CD4-positive, CD25-positive, alpha-beta regulatory T cell (primary cell): ENCODE measurements at places on chromosomes 1 and 21.

DNA sequence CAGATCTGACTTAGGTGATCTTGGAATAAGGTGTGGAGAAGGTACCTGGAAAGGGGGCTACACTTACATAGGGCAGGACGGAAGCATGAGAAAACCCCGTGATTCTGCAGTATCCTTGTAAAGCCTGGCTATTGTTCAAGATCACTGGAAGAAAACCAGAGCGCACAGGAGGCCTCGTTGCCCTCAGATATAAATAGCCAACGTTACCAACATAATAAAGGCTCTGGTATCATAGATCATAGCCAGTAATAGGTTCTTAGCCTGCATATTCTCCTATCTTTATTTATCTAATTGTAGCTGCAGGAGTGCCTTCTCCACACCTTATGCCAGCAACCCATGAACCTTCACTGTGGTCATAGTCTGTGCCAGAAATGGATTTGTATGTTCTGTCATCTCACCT is 35.9 kb upstream of the MPZL1 start:
- no peak for DNase-seq

GRCh38 chr1:56798053-56798471 is 21.1 kb downstream of the FYB2 start:
- DNase-seq = no peak

DNA sequence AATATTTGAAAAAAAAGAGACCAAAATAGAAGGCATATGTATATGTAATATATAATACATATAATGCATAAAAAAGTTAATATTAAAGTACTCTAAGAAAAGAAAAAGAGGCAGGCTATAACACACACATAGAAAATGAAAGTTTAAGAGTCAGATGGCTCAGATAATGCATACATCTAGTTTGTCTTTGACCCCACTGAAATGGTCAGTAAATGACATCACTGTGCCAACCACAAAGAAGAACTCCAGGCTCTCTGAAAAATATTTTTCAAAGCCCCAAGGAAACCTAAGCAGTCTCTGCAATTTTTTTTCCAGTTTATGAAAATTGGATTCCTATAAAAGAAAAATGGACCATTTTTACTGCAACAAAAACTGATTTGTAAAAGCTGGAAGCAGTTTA is 55.4 kb upstream of the SCYL3 start:
- DNase-seq = no peak

DNA sequence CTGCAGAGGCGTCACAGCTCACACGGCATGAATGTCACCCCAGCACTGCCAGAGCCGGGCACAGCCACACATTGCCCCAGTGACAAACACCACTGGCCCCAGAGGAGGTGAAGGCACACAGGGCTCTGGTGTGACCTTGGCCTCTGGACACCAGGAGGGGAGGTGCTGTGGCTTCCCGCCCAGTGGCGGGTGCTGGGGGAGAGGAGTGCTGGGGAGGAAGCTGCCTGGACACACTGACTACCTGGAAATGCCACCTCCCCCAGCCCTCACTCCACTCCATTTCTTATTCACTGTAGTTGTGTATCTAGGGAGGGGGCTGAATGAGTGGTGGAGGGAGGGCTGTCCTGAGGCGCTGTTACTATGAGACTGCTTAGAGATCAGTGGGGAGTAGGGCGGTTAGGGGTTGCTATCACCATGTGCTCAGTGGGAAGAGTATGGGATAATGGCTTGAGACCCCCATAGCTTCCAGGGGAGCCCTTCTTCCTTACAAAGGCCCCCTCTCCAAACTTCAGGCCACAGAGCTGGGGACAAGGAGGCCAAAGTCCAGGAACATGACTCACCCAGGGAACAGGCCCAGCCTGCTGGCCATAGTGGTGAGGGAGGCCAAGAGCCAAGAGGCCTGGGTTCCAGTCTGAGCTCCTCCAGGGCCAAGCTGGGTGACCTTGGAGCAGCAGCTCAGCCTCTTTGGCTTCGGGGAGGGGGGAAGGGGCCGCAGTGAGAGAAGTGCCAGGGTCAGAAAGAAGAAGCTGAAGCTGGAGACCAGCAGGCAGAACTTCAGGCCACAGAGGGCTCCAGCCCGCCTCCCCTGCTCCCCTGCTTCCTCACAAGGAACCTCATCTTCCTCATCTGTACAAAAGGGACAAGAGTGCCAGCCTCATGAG is 40.1 kb downstream of the AHDC1 start:
- no peak for DNase-seq

GRCh38 chr1:241217516-241217915 is 139.5 kb downstream of the RGS7 start:
- no peak for DNase-seq

- DNase-seq = peak; percentile 58
Measured at GRCh38 chr1:86389307-86389706, 6.8 kb downstream of the ODF2L start.

DNA sequence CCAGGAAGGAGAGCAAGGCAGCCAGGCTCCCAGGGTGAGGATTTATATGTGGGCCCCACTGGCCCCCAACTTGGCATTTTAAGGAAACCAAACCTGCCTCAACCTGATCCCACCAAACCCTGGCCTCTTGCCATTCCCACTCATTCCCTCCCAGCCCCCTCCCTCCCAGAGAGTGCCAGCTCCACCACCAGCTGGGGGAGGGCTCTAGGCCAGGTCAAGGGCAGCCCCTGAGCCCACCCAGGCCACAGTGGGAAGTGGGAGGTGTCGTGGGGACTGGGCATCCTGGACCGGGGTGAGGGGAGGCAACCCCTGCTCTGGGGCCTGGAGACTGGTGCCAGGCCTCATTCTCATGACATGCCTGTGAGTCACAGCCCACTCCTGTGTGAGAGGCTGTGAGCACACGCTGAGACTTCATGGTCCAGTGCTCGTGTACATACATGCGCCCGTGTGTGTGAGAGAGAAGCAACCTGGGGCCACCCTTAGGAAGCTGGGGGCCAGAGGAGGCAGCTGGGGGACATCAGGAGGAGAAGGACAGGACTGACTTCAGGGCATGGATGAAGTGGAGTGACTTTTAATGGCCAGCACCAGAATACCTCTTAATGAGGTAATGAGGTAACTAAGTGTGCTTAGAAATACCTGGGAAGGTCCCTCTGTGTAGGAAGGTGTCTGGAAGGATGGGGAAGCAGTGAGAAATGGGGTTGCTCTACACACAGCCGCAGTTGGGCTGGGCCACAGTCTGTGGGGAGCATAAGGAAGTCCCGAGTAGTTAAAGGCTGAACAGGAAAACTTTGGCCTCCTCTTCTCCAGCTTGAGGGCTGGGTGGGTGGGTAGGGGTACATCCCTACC is at the start of gene S100A2:
S100A2 (minus strand) TSS at position 316 of the 846 bp plus-strand sequence. CDS start 1,967 bp downstream, outside the sequence.
- peak; percentile 58 for DNase-seq

DNA sequence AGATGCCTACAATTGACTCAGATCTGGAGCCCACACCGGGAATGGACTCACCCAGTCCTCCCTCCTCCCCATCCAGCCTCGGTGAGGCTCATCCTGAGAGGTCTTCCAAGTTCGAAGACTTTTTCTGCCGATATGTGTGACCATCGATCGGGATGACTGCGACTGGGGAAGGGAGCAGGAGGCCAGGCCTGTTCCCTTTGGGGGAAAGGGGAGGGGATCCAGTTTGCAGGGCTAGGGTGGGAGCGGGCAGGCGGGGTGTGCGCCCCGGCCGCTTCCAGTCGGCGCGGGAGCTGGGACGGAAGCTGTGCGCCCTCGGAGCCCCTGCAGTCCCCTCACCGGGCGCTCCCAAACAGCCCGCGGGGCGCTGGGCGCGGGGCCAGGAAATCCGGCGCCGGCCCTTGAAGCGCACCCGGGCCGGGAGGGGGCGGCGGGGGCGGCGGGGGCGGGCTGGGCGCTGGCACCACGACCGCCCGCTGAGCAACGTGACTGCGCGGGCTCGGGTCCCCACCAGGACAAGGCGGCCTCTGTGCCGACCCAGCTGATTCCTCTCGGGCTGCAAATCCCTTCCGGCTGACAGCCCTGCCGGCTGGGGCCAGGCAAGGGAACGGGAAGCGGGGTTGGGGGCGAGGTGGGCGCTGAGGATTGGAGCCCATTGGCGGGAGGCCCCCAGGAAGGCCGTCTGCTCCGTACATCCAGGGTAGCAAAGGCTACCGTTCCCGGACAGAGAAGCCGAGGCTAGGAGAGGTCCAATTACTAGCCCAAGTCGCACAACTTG is 103.9 kb downstream of the EBNA1BP2 start:
- DNase-seq = no peak

DNA sequence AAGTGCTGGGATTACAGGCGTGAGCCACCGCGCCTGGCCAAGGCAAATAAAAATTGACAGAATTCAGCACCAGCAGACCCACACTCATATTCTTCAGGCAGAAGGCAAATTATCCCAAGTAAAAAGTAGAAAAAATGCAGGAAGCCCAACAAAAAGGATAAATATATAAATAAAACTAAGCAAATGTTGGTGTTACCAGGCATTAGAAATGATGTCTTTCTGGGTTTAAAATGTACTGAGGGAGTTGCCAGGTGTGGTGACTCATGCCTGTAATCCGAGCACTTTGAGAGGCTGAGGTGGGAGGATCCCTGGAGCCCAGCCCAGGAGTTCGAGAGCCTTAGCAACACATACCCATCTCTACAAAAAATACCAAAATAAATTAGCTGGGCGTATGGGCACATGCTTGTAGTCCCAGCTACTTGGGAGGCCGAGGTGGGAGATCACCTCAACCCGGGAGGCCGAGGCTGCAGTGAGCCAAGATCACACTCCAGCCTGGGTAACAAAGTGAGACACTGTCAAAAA is 6.3 kb downstream of the INTS11 start:
- no peak for DNase-seq

GRCh38 chr21:28749536-28749935 is 243.1 kb downstream of the LTN1 start:
- no peak for DNase-seq

GRCh38 chr21:35458405-35458804 is 409.3 kb upstream of the RUNX1 start:
- no peak for DNase-seq

GRCh38 chr1:30160999-30161689 is 562.2 kb downstream of the MATN1 start:
- no peak for DNase-seq

DNA sequence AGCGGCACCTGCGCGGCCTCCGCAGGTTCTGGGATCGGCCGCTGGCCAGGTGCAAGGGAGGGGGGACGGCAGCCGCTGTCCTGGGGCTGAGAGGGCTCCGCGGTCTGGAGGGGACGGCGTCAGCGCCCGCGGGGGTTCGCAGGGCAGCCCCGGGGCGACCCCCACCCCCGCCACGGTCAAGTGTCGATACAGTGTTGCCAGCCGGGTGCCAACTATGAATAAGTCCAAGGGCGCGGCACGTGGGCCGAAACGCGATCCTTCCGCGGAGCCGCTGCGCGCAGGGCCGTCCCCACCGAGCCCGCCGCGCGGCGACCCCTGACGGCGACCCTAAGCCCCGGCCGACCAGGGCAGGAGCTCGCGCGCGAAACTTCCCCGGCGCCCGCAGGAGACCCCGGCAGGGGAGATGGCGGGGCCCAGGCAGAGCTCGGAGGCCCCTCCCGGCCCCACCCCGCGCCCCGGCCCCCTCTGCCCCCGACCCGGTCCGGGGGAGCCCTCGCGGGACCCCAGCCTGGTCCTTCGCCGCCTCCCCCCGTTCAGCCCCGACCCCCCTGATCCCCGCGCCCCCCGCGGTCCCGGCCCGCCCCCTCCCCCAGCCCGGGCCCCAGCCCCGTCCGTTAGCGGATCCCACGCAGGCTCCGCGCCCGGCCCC is 586 bp upstream of the AGPAT3 start:
- peak; percentile 9 for DNase-seq

DNA sequence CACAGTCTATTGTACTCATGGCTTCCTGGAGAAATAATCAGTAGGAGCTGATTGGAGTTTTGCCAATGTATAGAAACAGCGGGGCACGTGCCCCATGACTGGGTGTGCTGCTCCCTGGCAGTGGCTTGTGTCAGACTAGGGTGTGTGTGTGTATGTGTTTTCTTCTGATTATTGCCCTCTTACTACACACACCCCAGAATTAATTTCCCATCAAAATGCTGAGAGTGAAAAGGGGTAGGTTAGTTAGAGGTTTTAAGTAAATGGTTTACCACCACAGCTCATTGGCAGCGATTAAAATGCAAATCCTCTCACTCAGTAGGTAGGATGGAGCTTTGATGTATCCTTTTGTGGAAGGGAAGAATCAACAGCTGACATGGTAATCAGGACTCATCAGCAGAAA is 29.9 kb downstream of the HHAT start:
- no peak for DNase-seq

DNA sequence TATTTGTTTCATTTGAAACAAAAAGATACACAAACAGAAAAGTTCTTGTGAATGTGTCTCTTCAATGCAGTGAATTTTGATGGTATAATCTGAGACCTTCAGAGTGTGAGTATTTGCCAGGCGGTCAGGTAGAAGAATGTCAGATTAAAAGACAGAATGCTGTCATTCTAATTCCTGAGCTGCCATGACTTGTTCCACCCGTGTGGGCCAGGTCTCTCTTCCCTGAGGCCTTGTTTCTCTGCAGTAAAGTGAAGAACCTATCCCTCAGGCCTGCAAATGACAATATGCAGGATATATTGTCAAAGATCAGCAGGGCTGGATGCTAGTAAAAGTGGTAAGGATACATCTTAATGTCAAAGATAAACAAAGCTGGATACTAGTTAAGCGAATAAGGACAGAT is 111.4 kb downstream of the ZP4 start:
- no peak for DNase-seq

- no peak for DNase-seq
Measured at GRCh38 chr1:81679942-81680341, 120.8 kb upstream of the ADGRL2 start.

GRCh38 chr1:58895559-58896145 is 111.8 kb upstream of the JUN start:
- DNase-seq = no peak

- DNase-seq = no peak
Measured at GRCh38 chr21:16250273-16250672, 520.5 kb downstream of the USP25 start.

- no peak for DNase-seq
Measured at GRCh38 chr1:84703431-84703830, 13.2 kb upstream of the SSX2IP start.

DNA sequence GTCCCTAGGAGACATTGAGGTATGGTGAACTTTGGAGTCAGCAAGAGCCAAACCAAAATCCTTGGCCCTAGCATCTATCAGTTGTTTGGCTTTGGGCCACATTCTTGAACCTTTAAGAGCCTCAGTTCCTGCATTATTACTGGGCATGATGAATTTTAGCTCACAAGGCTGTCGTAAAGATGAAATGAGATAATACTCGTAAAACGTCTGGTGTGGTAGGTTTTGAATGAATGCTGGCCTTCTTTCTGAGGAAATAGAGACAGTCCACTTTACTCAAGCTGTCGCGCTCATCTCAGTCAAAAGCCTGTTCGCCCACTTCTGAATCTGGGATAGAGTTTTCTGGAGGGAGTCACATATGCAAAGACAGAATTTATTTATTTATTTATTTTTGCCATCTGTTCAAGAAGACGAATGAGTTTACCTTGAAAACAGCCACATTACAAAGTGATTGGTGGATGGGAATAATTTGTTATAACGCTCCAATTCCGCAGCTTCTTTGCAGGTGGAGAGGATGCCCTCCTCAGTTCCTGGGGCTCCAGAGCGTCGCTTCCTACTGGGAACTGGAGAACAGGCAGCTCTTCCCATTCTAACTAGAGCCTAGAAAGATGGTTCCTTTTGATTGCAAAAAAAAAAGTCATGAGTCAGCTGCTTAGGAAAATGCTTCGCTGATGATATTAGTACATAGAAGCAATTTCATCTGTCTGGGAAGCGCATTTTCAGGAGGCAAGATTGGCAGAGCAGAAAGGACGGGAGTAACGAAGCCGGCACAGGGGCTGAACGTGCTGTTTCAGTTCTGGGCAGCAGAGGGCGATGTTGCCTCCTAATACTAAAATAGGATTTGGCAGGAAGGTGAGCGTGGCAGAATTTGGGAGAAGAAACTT is 49.9 kb upstream of the CYP2J2 start:
- peak; percentile 35 for DNase-seq

- no peak for DNase-seq
Measured at GRCh38 chr1:180939073-180939710, 26.5 kb downstream of the KIAA1614 start.
